ENCODE measurements at places on chromosomes 7 and 10.

DNA sequence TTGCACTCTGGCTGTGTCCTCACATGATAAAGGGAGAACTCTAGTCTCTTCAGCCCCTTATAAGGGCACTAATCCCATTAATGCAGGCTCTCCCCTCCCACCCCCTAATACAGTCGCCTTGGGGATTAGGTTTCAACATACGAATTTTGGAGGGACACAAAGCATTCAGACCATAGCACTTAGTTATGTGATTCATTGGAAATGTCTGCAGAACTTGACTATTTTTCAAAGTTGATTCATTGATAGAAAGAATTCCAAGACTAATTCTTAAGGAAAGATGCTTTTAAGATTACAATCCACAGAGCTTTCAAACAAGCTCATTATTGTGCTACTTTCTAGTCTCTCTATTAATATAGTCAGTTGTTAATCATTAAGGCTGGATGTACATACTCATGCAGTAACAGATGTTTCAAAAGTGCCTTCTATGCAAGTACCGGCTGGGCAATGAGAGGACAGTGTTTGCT, 85.3 kb upstream of the RPA3 start:
- no peak for DNase-seq

- no peak for DNase-seq
Observed at GRCh38 chr10:118349235-118349634, 7.1 kb upstream of the FAM204A start.

DNA sequence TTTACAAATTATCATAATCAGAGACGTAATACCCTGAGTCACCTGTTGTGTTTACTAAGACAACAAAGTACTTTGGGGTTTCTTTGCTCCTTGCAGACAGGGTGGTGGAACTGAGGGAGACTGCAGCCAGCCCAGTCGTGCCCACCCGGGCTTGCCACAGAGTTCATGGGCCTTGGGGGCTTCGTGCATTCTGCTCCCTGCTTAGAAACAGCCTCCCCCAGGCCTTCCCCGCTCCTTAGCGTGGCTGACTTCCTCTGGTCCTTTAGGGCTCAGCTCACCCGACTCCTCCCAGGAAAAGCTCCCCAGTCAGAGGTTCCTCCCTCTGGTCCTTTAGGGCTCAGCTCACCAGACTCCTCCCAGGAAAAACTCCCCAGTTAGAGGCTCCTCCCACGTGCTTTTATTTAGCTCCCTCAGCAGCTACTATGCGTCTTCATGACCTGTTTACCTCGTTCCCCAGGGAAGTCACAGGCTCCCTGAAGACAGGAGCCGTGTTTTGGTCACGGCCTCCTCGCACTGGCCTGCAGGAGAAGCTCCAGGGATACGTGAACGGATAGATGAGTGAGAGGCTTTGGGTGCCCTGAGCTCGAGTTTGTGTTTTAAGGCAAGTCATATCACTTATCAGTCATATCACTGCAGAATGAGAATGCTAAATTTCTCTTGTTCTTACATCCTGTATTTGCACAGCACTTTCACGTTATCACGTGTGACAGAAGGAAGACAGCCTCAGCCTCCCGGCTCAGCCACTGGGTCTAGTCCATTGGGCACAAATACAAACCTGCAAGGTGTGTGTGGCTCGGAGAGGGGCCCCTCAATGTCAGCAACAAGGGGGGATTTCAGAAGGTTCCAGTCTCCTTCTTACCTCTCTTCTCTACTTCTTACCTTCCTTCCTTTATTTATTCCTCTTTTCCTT, 52.7 kb upstream of the VIPR2 start:
- no peak for DNase-seq

GRCh38 chr10:117511601-117512390, 30.8 kb upstream of the EMX2 start:
- no peak for DNase-seq

DNA sequence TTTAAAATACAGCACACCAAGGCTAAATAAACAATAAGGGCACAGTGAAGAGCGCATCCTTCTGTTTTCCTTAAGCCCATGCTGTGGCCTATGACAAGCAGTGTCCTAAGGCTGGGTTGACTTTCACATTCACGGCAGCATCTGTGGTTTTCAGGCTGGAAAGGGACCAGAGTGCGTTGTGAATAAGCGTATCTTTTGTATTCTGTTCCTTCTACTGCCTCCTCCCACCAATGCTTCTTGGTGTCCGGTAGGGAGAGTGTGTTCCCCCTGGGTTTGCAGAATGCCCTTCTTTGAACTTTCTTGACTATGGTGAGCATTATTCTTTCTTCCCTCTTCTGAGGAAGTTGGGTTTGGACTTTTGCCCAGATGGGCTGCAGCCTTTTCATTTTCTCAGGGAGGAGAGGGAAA, 73.6 kb downstream of the ABCA13 start:
- DNase-seq: peak; percentile 17

DNA sequence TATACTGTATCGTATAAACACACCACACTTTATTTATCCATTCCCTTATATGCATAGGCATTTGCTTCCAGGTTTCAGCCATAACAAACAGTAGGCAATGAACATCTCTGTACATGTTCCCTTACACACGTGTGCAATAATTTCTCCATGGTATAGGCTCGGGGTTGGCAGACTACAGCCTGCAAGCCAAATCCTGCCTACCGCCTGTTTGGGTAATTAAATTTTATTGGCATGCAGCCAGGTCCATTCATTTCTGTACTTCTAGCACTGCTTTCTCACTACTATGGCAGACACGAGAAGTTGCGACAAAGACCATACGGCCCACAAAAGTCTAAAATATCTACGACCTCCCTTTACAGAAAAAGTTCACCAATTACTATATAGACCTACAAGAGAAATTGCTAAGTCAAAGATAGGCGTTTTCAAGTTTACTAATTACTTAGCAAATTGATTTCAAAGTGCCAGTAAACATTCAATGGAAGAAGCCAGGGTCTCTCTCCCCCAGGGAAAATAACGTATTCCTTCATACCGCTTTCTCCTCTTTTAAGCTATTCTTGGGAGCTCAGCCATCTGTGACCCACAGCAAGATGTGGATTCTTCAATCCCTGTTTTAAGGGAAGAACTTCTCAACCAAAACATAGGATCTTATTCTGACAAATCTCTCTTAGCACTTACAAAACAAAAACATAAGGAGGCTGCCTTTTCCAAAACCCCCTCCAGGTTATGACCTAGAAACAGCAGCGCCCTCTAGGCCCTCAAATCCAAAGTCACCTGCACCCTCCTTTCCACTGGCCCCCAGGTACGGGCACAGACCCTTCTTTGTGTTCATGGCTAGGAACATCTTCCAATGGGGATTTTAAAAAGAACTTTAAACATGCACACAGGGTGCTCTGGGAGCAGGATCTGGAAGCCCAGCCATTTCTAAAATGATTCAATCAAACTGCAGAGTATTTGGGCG, 100.5 kb downstream of the FGFR2 start:
- no peak for DNase-seq

DNA sequence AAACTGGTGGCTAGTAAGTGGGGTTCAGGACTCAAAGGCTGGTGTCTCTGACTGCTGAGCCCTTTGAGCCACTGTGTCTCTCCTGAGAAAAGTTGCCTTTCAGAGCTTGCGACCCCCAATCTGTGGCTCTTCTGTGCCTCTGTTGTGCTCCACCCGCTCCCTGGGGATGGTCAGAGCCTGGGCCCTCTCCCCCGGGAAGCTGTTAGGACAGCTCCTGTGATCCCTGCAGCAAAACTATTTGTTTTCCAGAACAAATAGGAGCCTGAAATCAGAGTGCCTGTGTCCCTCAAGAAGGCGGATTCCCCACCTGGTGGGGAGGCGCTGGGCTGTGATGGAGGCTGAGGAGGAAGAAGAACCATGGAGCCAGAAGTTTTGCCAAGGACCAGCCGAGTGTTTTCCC, 56.4 kb upstream of the MXI1 start:
- DNase-seq: no peak

DNA sequence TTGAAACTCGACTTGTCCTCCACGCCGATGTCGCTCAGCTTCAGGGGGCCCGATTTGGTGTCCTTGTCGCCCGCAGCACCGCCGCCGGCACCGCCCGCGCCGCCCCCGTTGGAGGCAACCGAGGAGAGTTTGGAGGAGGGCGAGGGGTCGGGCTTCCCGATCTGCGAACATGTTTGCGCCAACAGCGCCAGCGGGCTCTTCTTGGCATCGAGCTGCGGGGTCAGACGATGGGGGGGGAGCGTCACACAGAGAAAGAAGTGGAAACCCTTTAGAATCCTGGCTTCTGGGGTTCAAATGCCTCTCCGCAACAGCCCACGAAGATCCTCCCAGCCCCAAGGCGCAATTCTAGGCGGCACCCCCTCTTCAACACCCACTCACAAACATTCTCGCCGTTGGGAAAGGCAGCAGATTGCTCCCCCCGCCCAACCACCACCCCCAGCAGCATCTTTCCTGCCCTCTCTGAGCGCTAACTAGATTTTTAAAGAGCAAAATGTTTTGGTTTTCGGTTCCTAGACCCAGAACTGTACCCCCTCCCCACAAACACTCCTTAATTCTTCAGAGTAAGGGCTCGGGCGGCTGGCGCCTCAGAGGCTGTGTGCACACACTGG, 1.3 kb downstream of the ZNF503 start:
- DNase-seq: no peak
